Panc1 (cell line): ENCODE measurements at places on chromosomes 11 and 22.

GRCh38 chr11:84289381-84289906, 1003.3 kb upstream of the CCDC90B start:
- no peak overlapping the region for H3K4me3 ChIP-seq
- no peaks in the 10 kb centered on the region for H3K4me1 ChIP-seq
- no peaks in the 10 kb centered on the region for H3K36me3 ChIP-seq
- no peak overlapping the region for H3K27ac ChIP-seq

DNA sequence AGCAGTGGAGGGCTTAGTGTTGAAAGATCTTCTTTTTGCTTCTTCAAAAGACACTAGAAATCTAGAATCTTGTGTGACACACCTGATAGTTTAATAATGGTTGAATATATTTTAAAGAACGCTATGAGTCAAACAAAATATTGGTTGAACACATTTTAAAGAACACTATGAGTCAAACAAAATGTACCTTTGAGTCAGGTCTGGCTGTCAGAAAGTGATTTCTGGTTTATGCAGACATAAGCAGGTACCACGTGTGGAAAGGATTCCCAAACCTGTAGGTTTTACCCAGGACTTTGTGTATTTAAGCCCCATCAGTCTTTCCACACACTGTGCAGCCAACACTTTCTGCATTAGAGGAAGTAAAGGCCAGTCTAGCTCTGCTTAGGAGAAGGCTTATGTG, 366.7 kb upstream of the TENM4 start:
- no peak overlapping the region for H3K27ac ChIP-seq
- no peak overlapping the region for H3K4me3 ChIP-seq
- H3K27me3 ChIP-seq: no peaks in the 10 kb centered on the region
- no peaks in the 10 kb centered on the region for H3K4me1 ChIP-seq
- no peaks in the 10 kb centered on the region for H3K36me3 ChIP-seq

DNA sequence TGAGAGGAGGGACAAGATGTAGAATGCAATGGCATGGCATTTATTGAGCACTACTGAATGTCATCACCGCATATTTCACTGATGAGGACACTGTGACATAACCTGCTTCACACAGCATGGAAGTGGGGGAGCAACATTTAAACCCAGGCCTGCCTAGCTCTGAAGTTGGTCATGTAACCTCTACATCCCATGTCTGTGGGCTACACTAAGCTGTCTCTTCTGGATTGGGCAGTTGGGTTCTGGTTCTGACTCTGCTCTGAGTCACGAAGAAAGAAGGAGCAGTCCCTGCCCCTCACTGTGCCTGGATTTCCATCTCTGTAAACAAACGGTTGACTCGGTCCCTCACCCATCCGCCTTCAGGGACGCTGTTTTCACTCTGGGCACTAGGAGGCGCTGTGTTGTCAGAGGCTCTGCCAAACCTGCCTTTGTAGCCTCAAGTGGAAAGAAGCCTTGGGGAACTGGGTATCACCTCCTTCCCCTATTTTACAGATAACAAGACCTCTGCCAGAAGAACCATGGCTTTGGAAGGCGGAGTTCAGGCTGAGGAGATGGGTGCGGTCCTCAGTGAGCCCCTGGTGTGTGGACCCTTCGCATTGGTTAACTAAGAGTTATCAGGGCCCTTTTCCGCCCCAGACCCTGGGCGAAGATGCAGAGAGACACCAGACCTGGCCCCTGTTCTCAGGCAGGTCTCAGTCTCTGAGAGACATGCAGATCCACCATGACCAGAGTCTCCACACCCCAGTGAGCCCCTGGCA, 12.7 kb upstream of the ARHGEF17 start:
- peak; percentile 64 for DNase-seq
- H3K4me3 ChIP-seq: no peak overlapping the region
- H3K27ac ChIP-seq: no peak overlapping the region
- no peaks in the 10 kb centered on the region for H3K4me1 ChIP-seq

DNA sequence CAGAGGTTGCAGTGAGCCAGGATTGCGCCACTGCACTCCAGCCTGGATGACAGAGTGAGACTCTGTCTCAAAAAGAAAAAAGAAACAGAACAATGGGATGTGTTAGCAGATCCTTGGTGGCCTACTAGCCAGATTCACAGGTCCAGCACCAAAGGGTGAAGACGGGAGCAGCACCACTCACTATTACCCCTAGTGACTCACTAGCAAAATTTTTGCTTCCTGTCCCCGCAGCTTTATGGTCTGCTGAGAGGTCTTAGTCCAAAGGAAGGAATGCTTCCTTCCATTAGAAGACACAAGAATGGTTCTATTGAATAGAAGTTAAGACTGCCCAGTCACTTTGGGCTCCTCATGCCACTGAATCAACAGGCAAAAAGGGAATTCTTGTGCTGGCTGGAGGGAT, 35.9 kb upstream of the NUP50 start:
- no peaks in the 10 kb centered on the region for H3K4me1 ChIP-seq
- no peak for DNase-seq
- no peak overlapping the region for H3K27ac ChIP-seq
- no peaks in the 10 kb centered on the region for H3K27me3 ChIP-seq

- H3K27me3 ChIP-seq: peaks cover 26% of the 10 kb centered on the region
- no peak for DNase-seq
- no peak overlapping the region for H3K4me3 ChIP-seq
- no peaks in the 10 kb centered on the region for H3K4me1 ChIP-seq
- H3K36me3 ChIP-seq: no peaks in the 10 kb centered on the region
Observed at GRCh38 chr11:63489879-63490278, 1.1 kb downstream of the PLAAT5 start.

- no peaks in the 10 kb centered on the region for H3K4me1 ChIP-seq
- no peak for DNase-seq
Observed at GRCh38 chr11:121237686-121238658, 54.6 kb upstream of the SC5D start.

- H3K4me3 ChIP-seq: no peak overlapping the region
- no peak for DNase-seq
- H3K27me3 ChIP-seq: no peaks in the 10 kb centered on the region
- no peaks in the 10 kb centered on the region for H3K36me3 ChIP-seq
Observed at GRCh38 chr22:46019351-46019750, 42.4 kb upstream of the WNT7B start.

DNA sequence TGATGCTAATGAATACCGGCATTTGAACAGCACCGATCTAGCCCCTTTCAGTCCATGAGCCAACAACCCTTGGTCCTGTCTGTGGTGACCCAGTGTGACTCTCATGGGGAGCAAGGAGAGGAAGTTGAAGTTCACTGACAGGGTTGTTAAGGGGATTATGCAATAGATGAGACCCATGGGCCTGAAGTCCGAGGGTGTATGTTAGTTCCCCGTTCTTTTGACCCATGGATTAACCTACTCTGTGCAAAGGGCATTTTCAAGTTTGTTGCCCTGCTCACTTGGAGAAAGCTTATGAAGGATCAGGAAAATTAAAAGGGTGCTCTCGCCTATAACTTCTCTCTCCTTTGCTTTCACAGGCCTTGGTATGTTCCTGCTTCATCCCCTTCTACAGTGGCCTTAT, 4.9 kb downstream of the PNPLA3 start:
- peaks cover 3% of the 10 kb centered on the region; the same call in 1 of the 2 replicates for H3K4me1 ChIP-seq
- no peaks in the 10 kb centered on the region; the same call in 1 of the 2 replicates for H3K36me3 ChIP-seq
- no peaks in the 10 kb centered on the region for H3K27me3 ChIP-seq
- H3K27ac ChIP-seq: no peak overlapping the region

GRCh38 chr11:94106716-94107115, 21.9 kb upstream of the PANX1 start:
- no peak for DNase-seq
- H3K27me3 ChIP-seq: peaks cover 18% of the 10 kb centered on the region
- H3K27ac ChIP-seq: no peak overlapping the region
- H3K4me3 ChIP-seq: no peak overlapping the region
- no peaks in the 10 kb centered on the region for H3K36me3 ChIP-seq

DNA sequence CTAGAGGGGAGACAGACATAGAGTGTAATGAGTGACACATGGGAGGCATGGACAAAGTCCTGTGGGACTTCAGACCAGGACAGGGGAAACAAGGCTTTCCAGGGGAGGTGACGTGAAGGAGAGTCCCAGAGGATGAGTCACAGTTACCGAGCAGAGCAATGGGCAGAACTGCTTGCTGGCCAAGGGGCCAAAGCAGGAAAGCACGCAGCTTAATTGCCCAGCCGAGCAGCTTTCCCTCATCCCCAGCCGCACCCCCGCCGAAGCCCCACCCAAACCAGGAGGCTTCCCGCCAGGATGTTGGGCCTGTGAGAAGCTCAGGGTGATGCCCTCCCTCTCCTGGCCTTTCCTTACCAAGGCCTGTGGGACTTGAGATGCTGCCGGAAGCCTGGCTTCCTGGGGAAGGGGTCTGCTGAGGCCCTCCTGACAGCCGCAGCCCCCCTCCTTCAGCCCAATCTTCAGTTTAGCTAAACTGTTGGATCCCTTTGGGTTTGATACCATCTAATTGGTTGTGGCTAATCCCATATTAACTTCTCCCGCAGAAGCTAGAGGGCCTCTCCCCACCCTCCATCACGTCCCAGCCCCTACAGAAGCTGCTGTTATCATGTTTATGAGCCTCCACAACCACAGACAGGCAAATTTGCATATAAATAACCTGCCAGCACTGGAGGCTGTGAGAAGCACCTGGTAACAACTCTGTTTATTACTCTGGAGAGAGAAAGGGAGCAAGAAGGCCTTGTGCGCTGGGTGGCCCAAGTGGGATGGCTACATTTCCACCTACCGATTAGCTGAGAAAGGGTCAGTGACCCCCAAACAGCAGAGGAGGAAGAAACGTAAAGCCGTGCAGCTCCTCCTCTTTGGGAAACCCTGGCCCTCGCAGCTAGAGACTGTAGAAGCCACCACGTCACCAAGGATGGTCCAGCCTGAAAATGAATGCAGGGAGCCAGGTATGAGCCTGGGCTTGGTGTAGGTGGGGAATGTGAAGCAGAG, 80.0 kb downstream of the TRIM29 start:
- H3K27me3 ChIP-seq: peaks cover 15% of the 10 kb centered on the region
- no peak overlapping the region for H3K4me3 ChIP-seq
- H3K27ac ChIP-seq: no peak overlapping the region
- DNase-seq: no peak
- H3K4me1 ChIP-seq: no peaks in the 10 kb centered on the region

DNA sequence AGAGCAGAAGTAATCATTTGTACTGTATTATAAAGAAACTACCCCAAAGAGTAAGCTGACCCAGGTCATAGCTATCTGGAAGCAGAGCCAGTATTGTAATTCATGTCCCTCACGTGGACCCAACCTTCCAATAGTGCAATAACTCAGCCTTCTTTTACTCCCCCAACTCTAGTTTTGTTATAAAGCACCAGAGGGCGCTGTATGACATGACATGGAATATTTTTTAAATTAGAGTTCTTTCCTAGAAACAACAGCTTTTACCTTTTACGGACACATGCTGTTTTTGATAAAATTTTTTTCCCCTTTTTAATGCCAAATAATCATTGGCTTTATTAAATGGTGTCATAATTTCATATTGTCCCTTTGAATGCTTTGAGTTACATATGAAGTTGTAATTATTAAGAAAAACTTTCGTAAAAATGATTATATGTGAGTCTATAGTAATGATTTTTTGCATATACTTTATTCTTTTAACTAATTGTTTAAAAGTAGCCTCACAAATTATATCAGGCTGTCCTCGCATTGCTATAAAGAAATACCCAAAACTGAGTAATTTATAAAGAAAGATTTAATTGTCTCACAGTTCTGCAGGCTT, 76.9 kb downstream of the DKK3 start:
- DNase-seq: no peak
- peaks cover 17% of the 10 kb centered on the region for H3K36me3 ChIP-seq
- H3K4me3 ChIP-seq: no peak overlapping the region
- H3K27me3 ChIP-seq: no peaks in the 10 kb centered on the region
- H3K27ac ChIP-seq: no peak overlapping the region
- H3K4me1 ChIP-seq: no peaks in the 10 kb centered on the region

GRCh38 chr11:40384991-40385390, 1074.5 kb downstream of the LRRC4C start:
- no peak overlapping the region for H3K27ac ChIP-seq
- no peak overlapping the region for H3K4me3 ChIP-seq
- no peaks in the 10 kb centered on the region for H3K36me3 ChIP-seq
- DNase-seq: no peak
- H3K27me3 ChIP-seq: no peaks in the 10 kb centered on the region

GRCh38 chr11:116646191-116646590, 126.6 kb downstream of the BUD13 start:
- H3K36me3 ChIP-seq: no peaks in the 10 kb centered on the region
- no peak overlapping the region for H3K27ac ChIP-seq
- no peak for DNase-seq
- peaks cover 7% of the 10 kb centered on the region; the same call in 1 of the 2 replicates for H3K27me3 ChIP-seq
- H3K4me1 ChIP-seq: no peaks in the 10 kb centered on the region

- no peaks in the 10 kb centered on the region for H3K4me1 ChIP-seq
- H3K36me3 ChIP-seq: no peaks in the 10 kb centered on the region
- H3K4me3 ChIP-seq: no peak overlapping the region
- no peak overlapping the region for H3K27ac ChIP-seq
- H3K27me3 ChIP-seq: peaks cover 11% of the 10 kb centered on the region
- DNase-seq: no peak
Observed at GRCh38 chr11:12994476-12994875, 14.6 kb upstream of the RASSF10 start.

DNA sequence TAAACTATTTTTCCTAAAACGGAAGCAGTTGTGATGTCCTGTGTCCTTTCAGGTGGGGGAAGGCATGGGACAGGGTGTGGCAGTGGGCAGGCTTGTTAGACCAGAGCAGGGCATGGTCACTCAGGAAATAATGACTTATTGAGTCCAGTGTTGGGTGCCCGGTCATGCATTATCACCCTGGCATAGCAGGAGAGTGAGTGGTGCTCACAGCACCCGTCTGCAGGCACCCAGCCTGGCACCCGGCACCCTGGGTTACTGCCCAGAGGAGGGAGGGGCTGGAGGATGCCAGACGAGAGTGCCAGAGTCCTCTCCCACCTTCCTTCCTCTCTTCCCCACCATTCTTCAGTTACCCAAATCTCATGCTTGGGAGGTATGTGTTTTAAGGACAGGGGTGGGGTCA, 59.1 kb downstream of the ST3GAL4 start:
- no peak overlapping the region for H3K27ac ChIP-seq
- no peaks in the 10 kb centered on the region for H3K4me1 ChIP-seq
- DNase-seq: no peak
- H3K4me3 ChIP-seq: no peak overlapping the region
- peaks cover 3% of the 10 kb centered on the region; the same call in 1 of the 2 replicates for H3K36me3 ChIP-seq

- no peaks in the 10 kb centered on the region for H3K27me3 ChIP-seq
- H3K4me3 ChIP-seq: no peak overlapping the region
Observed at GRCh38 chr11:101357771-101358170, 226.0 kb downstream of the TRPC6 start.

GRCh38 chr11:8709777-8710176, 27.2 kb downstream of the RPL27A start:
- no peaks in the 10 kb centered on the region for H3K27me3 ChIP-seq
- no peaks in the 10 kb centered on the region for H3K4me1 ChIP-seq
- no peak overlapping the region for H3K27ac ChIP-seq
- no peak overlapping the region for H3K4me3 ChIP-seq
- no peak for DNase-seq

- no peak overlapping the region for H3K4me3 ChIP-seq
- H3K4me1 ChIP-seq: no peaks in the 10 kb centered on the region
- H3K27me3 ChIP-seq: no peaks in the 10 kb centered on the region
- no peak overlapping the region for H3K27ac ChIP-seq
Observed at GRCh38 chr11:22723274-22723673, 56.9 kb downstream of the GAS2 start.

GRCh38 chr22:26477341-26477731, 6.2 kb downstream of the HPS4 start:
- no peaks in the 10 kb centered on the region for H3K27me3 ChIP-seq
- H3K36me3 ChIP-seq: peaks cover 2% of the 10 kb centered on the region; the same call in 1 of the 2 replicates
- no peak overlapping the region for H3K27ac ChIP-seq
- no peak for DNase-seq

- H3K27me3 ChIP-seq: no peaks in the 10 kb centered on the region
- H3K36me3 ChIP-seq: no peaks in the 10 kb centered on the region
- H3K4me3 ChIP-seq: no peak overlapping the region
- H3K4me1 ChIP-seq: no peaks in the 10 kb centered on the region; the same call in 1 of the 2 replicates
- DNase-seq: no peak
Observed at GRCh38 chr11:77598195-77598594, 8.4 kb downstream of the AQP11 start.
